ENCODE measurements at places on chromosomes 5 and 9.

DNA sequence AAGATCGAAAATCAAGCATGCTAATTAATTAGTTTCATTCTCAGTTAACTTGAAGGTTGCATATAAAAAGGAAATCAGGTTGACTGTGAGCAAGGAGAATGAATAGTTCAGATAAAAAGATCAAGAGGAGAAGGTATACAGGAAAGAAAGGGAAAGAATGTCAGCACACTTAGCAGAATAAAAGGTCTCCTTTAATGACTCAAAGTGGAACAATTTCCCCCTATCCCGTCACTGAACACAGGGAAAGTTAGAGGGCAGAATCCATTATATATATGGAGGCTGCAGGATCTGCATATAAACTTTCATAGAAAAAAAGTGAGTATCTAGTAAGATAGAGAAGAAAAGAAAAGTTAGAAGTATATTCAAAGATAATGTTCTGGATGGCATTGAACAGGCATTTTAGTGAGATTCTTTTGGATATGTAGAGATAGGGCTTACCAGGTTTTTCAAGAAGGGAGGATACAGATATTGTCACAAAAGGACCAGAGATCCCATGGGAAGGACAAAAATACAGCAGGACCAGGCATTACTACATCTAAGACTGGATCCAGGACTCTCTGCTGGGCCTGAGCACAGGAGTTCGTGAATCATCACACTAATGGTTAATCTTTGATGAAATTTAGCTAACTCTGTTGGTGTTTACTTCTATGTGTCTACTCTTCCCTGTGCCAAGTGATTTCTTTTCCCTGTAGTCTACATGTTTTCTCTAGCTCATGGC is 988.2 kb upstream of the ARRDC3 start:
- DNase-seq, result no peak

DNA sequence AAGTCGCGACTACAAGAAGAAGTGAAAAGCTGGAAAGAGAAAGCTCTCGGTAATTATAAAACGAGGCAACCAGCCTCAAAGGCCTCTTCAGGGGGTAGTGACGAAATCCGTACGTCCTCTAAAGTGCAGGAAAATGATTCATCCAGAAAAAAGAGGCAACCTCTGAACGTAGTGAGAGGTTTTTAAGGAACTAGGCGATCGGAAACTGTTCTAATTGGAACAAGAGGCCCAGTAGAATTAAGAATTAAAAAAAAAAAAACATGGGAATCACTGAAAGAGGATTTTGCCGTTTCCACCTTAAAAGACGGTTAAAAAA is 1.0 kb downstream of the CSNK1A1 start:
- no peak for DNase-seq

DNA sequence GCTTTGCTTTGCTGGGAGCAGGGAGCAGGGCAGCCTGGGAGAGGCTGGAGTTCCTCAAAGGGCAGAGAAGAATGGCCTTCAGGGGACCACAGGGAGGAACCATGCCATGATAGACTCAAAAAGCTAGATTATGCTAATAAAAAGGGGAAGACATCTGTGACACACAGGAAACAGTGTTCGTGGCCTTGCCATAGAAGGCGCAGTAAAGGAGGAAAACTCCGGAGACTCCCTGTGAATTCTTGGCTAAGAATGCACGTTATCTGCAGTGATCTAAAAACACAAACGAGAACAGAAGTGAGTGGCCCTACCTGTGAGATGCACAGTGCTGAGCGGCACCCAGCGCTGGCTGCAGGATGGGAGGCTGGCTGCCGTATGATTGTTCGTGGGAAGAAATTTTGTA is 15.9 kb upstream of the LTC4S start:
- no peak for DNase-seq

GRCh38 chr5:169696621-169697510 is 59.8 kb downstream of the DOCK2 start:
- no peak for DNase-seq

DNA sequence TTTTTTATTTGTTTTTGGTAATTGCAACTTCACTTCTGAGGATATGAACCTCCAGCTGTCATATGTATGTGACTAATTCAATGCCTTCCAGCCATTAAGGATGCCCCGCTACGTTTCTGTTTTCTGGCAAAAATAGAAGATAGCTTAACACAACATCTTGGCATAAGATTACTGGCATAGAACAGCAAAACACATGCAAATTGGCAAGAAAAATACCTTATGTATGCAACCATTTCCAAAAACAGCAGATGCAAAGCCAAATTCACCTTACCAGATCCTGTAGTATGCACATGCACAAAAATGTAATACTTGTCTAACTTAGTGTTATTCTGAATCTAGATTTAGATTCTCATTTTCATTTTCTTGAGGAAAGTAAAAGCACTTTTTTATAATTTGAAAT is 461.1 kb upstream of the CYLC2 start:
- DNase-seq, result no peak

DNA sequence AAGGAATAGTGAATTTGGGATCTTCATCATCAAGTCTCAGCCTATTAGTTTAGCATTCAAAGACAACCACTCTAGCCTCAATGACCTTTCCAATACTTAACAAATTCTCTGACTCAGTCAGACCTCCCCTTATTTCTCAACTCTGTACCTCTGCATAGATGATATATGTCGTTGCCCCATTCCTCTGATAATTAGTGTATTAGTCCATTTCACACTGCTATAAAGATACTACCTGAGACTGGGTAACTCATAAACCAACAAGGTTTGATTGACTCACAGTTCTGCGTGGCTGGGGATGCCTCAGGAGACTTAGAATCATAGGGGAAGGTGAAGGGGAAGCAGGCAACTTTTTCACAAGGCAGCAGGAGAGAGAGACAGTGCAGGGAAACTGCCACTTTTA is 8.9 kb downstream of the MRPL22 start:
- no peak for DNase-seq

GRCh38 chr9:99866398-99866797 is 40.1 kb upstream of the STX17 start:
- DNase-seq, result no peak

DNA sequence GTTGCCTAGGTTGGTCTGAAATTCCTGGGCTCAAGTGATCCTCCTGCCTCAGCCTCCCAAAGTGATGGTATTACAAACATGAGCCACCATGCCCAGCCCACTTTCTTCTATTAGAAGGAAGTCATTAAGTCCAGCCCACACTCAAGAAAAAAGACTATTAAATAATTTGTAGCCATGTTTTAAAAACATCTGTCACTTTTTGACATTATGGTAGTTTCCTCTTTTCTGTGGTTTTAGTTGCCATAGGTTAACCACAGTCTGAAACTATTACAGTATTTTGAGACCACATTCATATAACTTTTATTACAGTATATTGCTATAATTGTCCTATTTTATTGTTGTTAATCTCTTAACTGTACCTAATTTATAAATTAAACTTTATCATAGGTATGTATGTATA is 31.9 kb upstream of the C5orf24 start:
- no peak for DNase-seq

DNA sequence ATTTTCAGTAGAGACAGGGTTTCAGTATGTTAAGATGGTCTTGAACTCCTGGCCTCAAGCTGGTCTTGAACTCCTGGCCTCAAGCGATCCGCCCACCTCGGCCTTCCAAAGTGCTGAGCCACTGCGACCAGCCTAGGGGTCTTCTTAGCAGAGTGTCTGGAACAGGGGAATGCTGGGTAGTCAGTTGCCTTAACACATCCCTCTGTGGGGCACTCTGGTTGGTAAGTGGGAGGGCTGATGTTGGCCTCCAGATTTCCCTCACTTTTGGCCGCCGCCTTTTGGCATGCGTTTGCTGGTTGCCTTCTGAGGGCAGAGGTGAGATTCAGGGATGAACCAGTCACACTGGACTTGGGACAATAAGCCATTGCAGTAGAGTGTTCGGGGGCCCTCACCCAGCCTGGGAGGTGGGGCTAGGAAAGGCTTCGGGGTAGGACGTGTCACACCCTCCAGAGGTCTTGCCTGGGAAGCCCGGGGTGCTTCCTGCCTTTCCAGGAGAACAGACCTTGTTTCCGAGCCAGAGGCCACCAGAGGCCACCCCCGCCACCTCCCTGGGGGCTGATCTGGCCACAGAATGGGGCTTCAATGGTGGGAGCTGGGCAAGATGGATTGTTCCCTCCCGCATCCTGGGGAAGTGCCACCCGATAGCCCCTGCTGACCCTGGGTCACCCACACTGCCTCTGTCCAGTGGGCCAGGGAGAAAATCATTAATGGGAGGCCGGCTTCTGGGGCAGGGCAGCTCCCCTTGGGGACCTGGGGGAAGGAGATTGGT is 13.3 kb downstream of the FGF18 start:
- no peak for DNase-seq

DNA sequence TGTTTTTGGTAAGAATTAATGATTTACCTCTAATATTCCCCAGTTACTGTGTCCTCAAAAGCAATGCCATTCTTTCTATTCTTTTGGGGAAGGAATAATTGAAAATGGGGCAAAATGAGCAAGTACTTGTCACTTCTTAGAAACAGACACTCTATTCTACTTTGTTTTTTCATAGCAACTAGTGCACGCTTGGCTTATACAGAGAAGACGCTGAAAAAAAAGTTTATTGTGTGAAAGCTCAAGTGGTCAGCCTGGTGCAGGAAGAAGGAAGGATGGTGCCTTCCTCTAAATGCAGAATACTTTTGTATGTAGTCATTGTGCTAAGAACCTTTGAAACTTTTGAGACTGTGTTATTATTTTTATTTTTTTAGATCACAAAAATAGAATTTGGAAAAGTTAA is 29.6 kb downstream of the ANKDD1B start:
- DNase-seq, result no peak

GRCh38 chr5:80215523-80215922 is 40.3 kb downstream of the SERINC5 start:
- DNase-seq, result no peak
